NCI-H1694 treated with DMSO at 0.1 percent for 48 hours (cell line): ENCODE measurements at places on chromosomes 11 and 22.

GRCh38 chr22:25402160-25402500 lies 162.3 kb upstream of the GRK3 start:
- DNase-seq = no peak

DNA sequence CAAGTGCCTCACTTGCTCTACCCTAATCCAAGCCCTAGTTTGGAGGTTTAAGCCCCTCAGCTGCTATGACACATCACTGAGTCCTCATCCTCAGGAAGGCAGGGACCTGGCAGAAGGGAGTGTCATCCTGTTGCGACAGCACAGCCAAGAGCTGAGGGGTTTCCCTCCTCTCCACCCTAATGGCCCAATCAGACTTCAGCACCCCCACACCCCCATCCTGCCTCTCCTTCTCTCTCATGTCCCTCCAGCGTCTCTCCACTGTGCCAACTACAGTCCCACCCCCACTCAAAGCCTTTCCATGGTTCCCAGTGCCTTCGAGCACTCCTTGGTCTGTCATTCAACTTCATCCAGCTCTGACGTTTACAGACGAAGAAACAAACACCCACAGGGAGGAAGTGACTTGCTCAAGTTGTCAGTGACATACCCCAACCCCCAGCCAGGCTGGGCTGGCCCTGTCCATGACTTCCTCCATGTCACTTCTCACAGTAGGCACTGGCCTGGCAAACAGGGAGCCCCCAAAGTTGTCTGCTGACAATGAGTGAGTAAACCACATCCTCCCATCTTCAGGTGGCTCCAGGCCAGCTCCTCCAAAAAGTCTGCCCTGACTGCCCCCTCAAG lies 15.6 kb downstream of the ARAP1 start:
- no peak for DNase-seq

- DNase-seq = no peak
Observed at GRCh38 chr22:20392983-20393704, 807 bp upstream of the ZNF74 start.

GRCh38 chr22:34917239-34917638 lies 148.7 kb upstream of the ISX start:
- DNase-seq = no peak

DNA sequence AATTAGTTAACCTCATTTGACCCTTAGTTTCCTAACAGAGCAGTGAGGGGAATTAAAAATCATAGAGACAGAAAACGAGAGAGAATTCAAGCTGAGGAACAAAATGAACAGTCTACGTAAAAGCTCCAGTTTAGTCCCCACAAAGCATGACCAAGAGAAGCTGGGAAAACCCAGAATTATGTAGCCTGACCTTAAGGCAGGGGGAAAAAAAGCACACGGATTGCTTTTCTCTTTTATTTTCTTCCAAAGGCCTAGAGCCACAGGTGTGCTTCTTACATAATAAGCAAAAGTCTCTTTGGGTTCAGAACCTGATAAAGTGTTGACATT lies 514 bp upstream of the AMBRA1 start:
- no peak for DNase-seq

- no peak for DNase-seq
Observed at GRCh38 chr22:42243802-42244060, 26.7 kb downstream of the TCF20 start.

- no peak for DNase-seq
Observed at GRCh38 chr11:16166571-16166970, 189.8 kb downstream of the SOX6 start.

DNA sequence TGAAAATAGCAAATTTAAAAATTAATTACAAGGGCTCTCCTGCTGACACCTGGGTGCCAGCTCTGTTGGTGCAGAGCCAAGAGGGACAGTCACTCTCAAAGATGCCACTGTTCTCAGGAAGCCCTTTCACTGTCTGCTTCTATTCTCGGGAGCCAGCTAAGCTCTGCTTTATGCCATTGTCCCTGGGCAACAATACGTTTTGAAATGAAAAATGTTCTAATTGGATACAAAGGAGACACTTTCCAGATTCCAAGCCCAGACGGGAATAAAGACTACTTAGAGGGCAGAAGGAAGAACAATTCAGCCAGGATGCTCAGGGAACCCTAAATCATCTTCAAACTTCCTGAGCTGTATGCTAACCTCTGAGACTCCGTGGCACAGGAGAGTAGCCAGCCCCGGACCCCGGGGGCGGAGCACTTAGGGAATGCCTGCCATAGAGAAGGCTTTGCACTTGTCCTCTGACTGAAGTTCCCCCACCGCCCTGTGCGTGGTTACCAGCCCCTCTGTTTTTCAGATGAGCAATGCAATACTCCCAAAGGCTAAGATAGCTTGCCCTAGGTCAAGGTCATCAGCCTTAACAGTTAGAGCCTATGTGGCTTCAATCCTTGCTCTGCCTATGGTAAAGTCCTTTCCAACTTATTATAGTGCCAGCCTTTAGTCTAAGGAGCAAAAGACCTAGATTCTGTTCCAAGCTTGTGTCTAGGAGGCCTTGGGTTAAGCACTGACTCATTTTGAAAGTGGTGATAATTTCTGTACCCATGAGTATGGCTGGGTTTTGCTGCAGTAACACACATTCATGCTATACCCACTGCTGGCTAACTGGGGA lies 150.9 kb downstream of the CACNA1I start:
- no peak for DNase-seq

- no peak for DNase-seq
Observed at GRCh38 chr11:62665599-62666258, 617 bp downstream of the CSKMT start.

DNA sequence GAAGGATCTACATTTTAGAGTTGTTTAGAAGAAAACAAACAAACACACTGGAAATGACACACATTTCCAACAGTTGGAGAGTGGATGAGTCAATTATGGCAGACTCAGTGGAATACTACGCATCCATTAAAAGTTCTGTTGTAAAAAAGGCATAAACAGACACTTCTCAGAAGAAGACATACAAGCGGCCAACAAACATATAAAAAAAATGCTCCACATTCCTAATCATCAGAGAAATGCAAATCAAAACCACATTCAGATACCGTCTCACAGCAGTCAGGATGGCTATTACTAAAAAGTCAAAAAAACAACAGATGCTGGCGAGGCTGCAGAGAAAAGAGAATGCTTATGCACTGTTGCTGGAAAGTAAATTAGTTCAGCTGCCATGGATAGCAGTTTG lies 298.2 kb downstream of the DDX10 start:
- DNase-seq = no peak

DNA sequence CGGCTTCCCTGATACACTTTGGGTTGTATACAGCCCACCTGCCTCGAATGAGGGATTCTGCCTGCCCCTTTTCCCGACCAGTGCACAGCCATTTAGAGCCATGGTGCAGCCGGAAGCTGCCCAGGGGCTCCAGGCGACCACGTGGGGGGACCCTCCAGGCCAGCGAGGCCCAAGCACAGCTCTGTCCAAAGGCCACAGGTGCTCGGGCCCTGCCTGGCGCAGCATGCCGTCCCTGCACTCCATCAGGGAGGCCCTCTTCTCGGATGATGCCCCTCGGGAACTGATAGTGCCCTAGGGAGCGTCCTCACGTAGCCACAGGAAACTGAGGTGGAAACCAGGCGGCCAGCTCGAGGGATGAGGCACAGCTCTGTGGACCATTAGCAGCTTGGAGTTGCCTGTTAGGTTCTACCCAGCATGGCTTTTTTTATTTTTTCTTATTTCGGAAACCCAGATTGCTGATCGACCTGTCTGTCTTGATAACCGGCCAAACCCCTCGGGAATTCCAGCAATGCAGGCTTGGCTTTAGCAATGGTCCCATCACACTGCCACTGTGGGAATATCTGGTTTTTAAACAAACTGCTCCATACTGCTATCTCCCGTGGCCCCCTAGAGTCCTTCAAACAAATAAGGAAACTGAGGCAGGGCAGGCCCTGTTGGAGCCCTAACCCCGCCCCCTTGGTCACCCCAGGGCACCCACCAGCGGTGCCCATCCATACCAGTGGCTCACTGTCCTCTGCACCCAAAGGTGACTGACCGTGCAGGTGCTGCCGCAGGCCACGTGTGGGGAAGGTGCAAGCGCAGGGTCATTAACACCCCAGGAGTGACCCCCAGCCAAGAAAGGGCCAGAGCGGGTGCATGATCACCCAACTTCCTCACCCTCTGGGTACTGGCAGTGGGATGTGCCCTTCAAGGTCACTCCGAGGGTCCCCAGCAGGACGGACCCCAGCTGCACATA lies 8.0 kb downstream of the ANO1 start:
- DNase-seq = no peak

DNA sequence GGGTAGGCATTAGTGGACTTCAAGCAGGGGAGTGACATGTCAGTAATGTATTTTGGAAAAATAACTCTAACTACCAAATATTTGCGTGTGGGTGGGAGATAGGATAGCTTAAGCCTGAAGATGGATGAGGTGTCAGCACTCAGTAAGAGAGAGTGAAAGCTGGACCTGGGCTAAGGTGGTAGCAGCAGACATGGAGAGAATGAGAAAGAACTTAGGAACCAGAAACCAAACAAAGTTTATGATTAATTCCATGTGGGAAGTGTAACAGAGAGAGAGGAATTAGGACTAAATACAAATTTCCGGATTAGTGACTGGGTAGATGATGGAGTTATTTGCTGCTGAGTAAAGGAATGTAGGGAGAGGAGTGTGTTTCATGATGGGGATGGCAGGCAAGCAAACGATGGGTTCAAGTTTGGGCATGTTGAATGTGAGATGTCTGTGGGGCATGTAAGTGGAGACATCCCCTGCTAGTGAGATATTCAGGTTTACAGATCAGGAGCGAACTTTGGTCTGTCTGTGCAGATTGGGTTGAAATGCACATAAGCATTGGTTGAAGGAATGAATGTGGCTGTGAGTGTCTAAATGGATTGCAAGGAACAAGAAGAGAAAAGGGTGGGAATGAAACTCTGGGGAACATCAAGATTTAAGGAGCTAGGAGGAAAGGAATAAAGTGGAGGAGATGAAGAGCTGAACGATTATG lies 185.6 kb upstream of the MTMR2 start:
- no peak for DNase-seq

DNA sequence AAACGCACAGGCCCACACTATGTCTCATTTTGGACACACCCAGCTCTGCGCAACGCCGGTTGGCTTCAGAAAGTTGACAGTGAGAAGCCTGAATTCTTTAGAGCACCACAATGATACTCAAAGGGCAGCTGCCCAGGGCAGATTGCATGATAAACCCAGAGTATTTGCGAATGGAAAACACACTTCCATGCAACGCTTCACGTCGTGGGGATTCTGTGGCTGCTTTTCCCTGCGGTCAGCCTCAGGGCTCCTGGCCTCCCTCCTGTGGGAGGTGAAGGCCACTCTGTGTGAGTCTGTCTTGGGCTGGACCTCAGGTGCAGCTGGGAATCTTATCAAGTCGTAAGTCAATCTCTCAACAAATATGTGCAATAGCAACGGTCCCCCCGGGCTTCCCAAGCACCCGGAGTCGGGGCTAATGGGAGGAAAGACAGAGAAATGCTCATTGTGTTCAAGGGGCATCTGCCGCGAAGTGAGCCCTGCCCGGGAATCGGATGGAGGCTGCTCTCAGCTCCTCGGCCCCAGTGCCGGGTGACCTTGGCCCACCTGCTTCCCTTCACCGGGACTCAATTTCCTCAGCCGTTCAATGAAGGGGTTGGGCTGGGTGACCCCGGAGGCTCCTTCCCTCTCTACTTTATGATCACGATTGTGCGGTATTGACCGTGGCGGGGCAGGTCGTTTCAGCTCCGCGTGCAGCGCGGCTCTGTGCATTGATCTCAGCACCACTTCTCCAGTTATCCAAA lies 623.6 kb downstream of the BRD1 start:
- DNase-seq = no peak
